ENCODE measurements at places on chromosomes 3 and 15. TPM values are rescaled to one million over a fixed set of nuclear protein-coding genes. Genes with fewer than 3 reads are reported as not detected.

ZNF501 gene
- 7.2 TPM for total RNA-seq

GPR87 gene
- total RNA-seq: not detected

AHSG gene
- not detected for total RNA-seq

ZPLD1 gene
- under 0.01 TPM for total RNA-seq

SLC15A2 gene
- 0.29 TPM for total RNA-seq

EPB42 gene
- total RNA-seq: not detected

CD80 gene
- 2.5 TPM for total RNA-seq

TLR9 gene
- total RNA-seq: not detected

MSL2 gene
- total RNA-seq: 18.5 TPM

CRYGS gene
- total RNA-seq: 0.88 TPM
